ENCODE measurements at places on chromosomes 4 and X.
A peak's percentile ranks its signal among the peaks of the same experiment; 100 is the strongest.

- no peak for DNase-seq
These were observed 195.9 kb downstream of the OR13H1 start for GRCh38 chrX:131739823-131740222.

DNA sequence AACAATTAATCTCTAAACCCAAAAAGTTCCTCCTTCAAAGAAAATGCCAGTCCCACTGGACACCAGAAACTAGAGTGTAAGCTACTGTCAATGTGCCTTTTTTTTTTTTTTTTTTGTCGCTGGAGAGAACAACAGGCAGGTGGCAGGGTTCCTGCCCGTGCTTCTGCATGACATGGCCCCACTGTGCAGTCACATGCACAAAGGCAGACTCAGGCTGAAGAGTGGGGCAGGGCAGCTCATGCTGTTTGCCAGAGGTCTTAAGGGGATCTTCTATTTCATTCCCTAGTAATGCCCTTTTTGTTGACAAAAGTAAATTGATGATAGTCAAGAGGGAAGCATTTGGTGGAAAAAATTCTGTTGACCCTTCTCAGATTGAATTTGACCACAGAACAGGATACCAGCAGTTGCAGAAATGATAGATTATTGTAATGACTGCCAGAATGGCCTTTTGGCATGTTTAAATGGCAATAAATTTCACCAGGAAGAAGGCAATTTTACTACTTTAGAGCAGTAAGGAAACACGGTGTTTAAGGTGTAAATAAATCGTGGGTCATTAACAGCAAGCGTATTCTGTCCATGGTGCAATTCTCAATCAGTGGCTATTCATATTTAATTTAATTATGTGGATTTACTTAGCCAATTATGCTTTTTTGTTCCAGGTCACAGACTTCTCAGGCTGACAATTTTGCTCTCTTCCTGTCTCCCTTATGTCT is 80.9 kb downstream of the NKX6-1 start:
- no peak for DNase-seq

DNA sequence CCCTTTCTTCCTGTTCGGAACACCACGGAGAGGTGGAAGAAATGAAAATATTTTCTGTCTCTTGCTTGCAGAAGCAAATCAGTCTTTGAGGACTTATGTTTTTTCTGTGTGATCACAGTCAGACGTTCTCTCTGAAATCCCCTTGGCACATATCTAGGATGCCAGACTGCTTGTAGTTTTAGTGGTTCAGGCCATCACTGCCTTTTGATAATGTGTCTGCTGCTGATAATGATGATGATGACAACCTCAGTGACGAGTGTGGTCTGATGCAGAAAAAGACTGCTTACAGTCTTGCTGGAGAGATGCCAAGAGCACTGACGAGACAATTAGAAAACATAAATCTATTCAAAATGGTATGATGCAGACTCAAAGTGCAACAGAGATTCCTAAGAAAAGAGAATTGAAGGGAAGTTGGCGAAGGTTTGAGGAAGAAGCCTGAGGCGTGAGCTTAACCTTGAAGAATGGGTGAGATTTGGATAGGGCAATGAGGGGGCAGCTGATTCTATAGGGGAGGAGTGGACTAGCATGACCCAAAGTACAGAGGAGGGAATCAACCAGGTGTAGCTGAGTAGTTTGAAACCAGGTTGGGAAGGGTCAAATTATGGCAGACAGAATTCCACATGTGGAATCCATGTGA is 7.9 kb downstream of the RAB33A start:
- DNase-seq = peak; percentile 25

DNA sequence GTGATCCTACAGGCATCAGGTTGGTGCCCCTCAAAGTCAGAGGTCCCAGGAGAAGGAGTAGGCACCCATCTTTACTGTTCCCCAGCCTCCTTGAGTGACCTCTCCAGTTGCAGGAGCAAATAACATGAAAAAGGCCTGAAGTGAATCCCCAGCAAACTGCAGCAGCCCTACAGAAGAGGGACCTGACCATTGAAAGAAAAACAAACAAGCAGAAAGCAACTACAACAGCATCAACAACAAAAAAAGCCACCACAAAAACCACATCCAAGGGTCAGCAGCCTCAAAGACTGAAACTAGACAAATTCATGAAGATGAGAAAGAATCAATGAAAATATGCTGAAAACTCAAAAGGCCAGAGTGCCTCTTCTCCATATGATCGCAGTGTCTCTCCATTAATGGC is 128.7 kb downstream of the ANKRD50 start:
- no peak for DNase-seq

- no peak for DNase-seq
These were observed 247.4 kb upstream of the CTSO start for GRCh38 chr4:156201050-156201449.

GRCh38 chrX:14920196-14920595 is 47.0 kb downstream of the MOSPD2 start:
- no peak for DNase-seq

- no peak for DNase-seq
These were observed 244.3 kb downstream of the RBMX2 start for GRCh38 chrX:130645955-130646583.

DNA sequence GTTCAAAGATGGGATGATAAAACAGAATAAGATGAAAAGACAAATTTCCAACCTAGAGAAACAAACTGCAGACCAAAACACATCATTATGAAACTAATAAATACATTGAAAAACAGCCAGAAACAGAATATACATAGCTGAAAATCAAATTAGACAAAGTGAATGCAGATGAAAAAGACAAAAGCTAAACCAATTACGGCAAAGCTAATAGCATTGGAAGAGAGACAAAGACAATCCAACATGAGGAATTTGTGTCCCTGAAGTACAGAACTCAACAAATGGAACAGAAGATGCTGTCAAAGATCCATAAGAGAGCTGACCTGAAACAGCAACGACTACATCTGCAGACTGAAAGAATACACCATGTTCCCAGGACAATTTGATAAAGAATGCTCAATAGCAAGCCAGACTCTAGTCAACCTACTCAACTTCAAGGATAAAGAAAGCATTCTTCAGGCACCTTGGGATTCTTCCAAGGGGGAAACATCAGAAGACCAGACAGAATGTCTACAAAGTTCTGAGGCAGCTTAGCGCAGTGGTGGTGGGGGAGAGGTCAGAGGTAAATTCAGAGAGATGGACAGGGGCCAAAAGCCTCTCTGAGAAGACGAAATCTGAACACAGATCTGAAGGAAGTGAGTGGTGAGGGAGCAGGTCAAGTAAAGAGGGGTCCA is 27.4 kb upstream of the IRAK1 start:
- DNase-seq = no peak

- no peak for DNase-seq
These were observed 89.5 kb downstream of the KDR start for GRCh38 chr4:55035892-55036291.

DNA sequence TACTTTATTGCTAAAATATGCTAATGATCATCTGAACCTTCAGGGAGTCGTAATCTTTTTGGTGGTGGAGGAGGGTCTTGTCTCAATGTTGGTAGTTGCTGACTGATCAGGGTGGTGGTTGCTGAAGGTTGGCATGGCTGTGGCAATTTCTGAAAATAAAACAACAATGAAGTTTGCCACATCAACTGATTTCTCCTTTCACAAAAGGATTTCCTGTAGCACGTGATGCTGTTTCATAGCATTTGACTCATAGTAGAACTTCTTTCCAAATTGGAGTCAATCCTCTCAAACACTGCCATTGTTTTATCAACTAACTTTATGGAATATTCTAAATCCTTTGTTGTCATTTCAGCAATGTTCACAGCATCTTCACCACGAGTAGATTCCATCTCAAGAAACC is 19.3 kb downstream of the DDIT4L start:
- DNase-seq = no peak

Measured in T-cell (primary cell).